ENCODE measurements at places on chromosomes 13 and 19.

DNA sequence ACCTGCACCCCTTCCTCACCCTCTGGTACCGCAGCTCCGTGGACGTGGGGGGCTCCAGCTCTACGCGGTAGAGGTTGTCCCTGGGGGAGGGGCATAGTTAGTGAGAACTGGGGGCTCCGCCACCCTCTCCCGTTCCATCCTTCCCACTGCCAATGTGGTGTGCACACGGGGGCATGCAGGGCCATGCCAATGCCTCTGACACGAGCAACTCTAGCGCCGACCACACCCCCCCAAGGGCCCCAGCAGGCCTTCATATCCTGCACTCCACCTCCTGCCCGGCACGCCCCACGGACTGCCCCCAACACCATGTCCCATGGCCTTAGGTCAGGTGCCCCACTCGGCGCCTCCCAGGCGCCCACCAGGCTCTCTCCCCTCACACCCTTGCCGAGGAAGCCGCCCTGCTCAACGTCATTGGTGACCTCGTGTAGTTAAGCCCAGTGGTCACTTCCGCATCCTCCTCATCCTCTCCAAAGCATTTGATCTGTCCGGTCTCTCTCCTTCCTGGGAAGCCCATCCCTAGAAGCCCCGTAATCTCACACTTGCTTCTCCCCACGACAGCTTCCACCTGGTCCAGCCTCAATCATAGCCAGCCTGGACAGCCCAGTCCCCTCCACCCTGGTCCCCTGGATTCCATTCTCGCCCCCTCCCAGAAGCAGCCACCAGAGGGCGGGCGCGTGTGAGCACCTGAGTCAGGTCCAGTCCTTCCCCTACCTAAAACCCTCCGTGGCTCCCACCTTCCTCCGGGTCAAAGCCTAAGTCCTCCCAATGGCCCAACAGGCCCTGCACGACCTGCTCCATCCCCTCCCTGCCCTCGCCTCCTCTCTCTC, 2.1 kb downstream of the SEMA6B start:
- DNase-seq, result no peak

GRCh38 chr19:49761625-49762311, 1.3 kb downstream of the TSKS start:
- no peak for DNase-seq

DNA sequence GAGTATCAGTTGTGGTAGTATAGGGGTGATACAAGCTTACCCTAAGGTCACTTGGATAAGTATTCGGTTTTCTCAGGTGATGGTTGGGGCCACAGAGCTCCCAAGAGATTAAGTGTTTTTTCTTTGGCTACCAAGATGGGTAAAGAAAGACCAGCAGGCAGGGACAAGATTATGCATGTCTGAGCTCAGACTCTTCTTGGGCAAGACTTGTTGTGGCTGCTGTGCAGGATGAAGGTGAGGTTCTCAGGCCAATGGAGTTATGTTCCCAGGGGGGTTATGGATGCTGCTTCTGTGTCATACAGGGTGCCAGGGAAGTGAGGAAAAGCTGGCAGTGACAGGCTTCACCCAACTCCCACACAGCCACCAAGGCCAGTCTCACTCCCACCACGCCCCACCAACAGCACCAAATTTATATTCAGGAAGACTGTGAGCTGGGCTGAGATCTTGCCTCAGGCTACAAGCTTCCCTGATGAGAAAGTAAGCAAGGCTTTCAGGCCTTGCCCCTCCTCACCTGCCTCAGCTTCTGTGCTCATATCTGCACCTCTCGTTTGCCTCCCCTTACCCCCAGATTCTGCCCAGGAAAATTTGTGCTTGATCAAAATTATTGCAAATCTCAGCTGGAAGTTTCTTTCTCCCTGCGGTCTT, 511.8 kb upstream of the SLITRK1 start:
- DNase-seq, result no peak

- no peak for DNase-seq
These were observed 1284.5 kb downstream of the SLITRK1 start for GRCh38 chr13:82597747-82598146.

- DNase-seq, result no peak
These were observed 915 bp upstream of the KCTD12 start for GRCh38 chr13:76887076-76887563.

Measured in stimulated activated CD4-positive, alpha-beta T cell treated with anti-CD3 and anti-CD28 coated beads, TNF-alpha, amount 100 ng/mL, for 1 hour (primary cell).